ENCODE measurements at places on chromosomes 12 and 14. TPM values are rescaled to one million over a fixed set of nuclear protein-coding genes. Genes with fewer than 3 reads are reported as not detected.

Gene FAM186B
- total RNA-seq = not detected

Gene CARMIL3
- 0.05 TPM for total RNA-seq

Gene FSCB
- total RNA-seq = not detected

Gene FOXM1
- total RNA-seq = 65.2 TPM

Gene DEPDC4
- total RNA-seq = 0.39 TPM

Gene RTN1
- 0.87 TPM for total RNA-seq

Gene KIF5A
- not detected for total RNA-seq

Gene MORN3
- total RNA-seq = 0.47 TPM

Gene SOX5
- 0.10 TPM for total RNA-seq

Gene PRB2
- total RNA-seq = not detected

Gene RNF212B
- not detected for total RNA-seq

Gene CFAP54
- total RNA-seq = 4.2 TPM

Gene GPRC5D
- total RNA-seq = not detected

Gene PLEK2
- total RNA-seq = 28.0 TPM

Gene ZNF385A
- total RNA-seq = 3.1 TPM

Gene KERA
- not detected for total RNA-seq

Gene TSHR
- total RNA-seq = not detected

Gene TCL1B
- total RNA-seq = not detected

Gene ARHGEF25
- 0.07 TPM for total RNA-seq

Gene NDRG2
- 0.69 TPM for total RNA-seq

Gene TWF1
- 106 TPM for total RNA-seq

Gene SIRT4
- total RNA-seq = 0.59 TPM

Gene OTOGL
- 0.10 TPM for total RNA-seq

Data from mammary microvascular endothelial cell (primary cell).